A549 treated with RU486 at 1 μM for 4 hours (cell line): ENCODE measurements at places on chromosomes 13 and 19. TPM values are rescaled to one million over a fixed set of nuclear protein-coding genes. Genes with fewer than 3 reads are reported as not detected.

The TBXA2R gene
- 0.36 to 0.93 TPM (median 0.72 TPM) in 5 replicates for total RNA-seq

The ANKRD27 gene
- 29.3 to 40.9 TPM (median 39.5 TPM) in 5 replicates for total RNA-seq

The CYP2S1 gene
- 20.6 to 26.6 TPM (median 26.0 TPM) in 5 replicates for total RNA-seq

The MCEMP1 gene
- not detected in 5 replicates for total RNA-seq

The PALM3 gene
- total RNA-seq, result 1.3 to 2.6 TPM (median 1.9 TPM) in 5 replicates

The SERPINE3 gene
- not detected in 5 replicates for total RNA-seq

The FOXO1 gene
- total RNA-seq, result 2.2 to 4.4 TPM (median 3.9 TPM) in 5 replicates

The NLRP7 gene
- not detected in 5 replicates for total RNA-seq

The FUT1 gene
- 0.06 to 0.13 TPM (median 0.07 TPM) in 5 replicates for total RNA-seq

The C13orf42 gene
- not detected in 5 replicates for total RNA-seq

The INSL3 gene
- 0.57 to 0.74 TPM (median 0.67 TPM) in 5 replicates for total RNA-seq

The ADPRHL1 gene
- total RNA-seq, result 10.5 to 15.9 TPM (median 12.3 TPM) in 5 replicates

The POSTN gene
- 0.07 to 0.19 TPM (median 0.10 TPM) in 4 of 5 replicates, not detected in the other for total RNA-seq

The GNA15 gene
- total RNA-seq, result 0.16 to 0.19 TPM (median 0.16 TPM) in 3 of 5 replicates, not detected in the others

The RFXAP gene
- total RNA-seq, result 0.22 to 1.3 TPM (median 1.2 TPM) in 5 replicates

The ZNF439 gene
- total RNA-seq, result not detected in 5 replicates

The LHB gene
- total RNA-seq, result not detected in 5 replicates

The PSG1 gene
- 0.19 to 0.84 TPM (median 0.29 TPM) in 4 of 5 replicates, not detected in the other for total RNA-seq

The VSTM1 gene
- 0.24 to 1.1 TPM (median 0.49 TPM) in 5 replicates for total RNA-seq

The P2RY11 gene
- total RNA-seq, result 5.8 to 13.1 TPM (median 7.6 TPM) in 5 replicates

The CARM1 gene
- 36.4 to 53.0 TPM (median 45.8 TPM) in 5 replicates for total RNA-seq

The ZNF878 gene
- not detected in 5 replicates for total RNA-seq

The FCER2 gene
- not detected in 5 replicates for total RNA-seq

The RASAL3 gene
- total RNA-seq, result not detected in 5 replicates

The SYCN gene
- total RNA-seq, result not detected in 5 replicates

The PTGER1 gene
- total RNA-seq, result not detected in 5 replicates

The TEX101 gene
- not detected in 5 replicates for total RNA-seq

The ZNF582 gene
- total RNA-seq, result 0.95 to 1.3 TPM (median 1.1 TPM) in 5 replicates

The ZNF221 gene
- 0.37 to 1.1 TPM (median 0.53 TPM) in 5 replicates for total RNA-seq

The SLC6A16 gene
- 0.90 to 1.8 TPM (median 1.3 TPM) in 5 replicates for total RNA-seq

The ZNF443 gene
- 0.76 to 1.5 TPM (median 0.99 TPM) in 5 replicates for total RNA-seq

The VSIG10L gene
- total RNA-seq, result 6.8 to 11.3 TPM (median 10.1 TPM) in 5 replicates

The GALP gene
- not detected in 5 replicates for total RNA-seq

The MRPL54 gene
- 58.5 to 81.5 TPM (median 67.4 TPM) in 5 replicates for total RNA-seq

The GARIN5A gene
- total RNA-seq, result 1.8 to 2.2 TPM (median 1.9 TPM) in 5 replicates

The OR7D2 gene
- not detected in 5 replicates for total RNA-seq

The ZNF626 gene
- total RNA-seq, result not detected in 5 replicates

The F2RL3 gene
- not detected in 5 replicates for total RNA-seq

The HIPK4 gene
- 0.15 to 0.32 TPM (median 0.19 TPM) in 5 replicates for total RNA-seq

The DKKL1 gene
- 0.37 to 1.0 TPM (median 0.48 TPM) in 5 replicates for total RNA-seq

The IQCN gene
- total RNA-seq, result 0.32 to 0.49 TPM (median 0.40 TPM) in 5 replicates

The ZSCAN4 gene
- not detected in 5 replicates for total RNA-seq

The ZNF850 gene
- 0.40 to 1.1 TPM (median 0.54 TPM) in 5 replicates for total RNA-seq

The CLDN10 gene
- 0.13 to 0.50 TPM (median 0.29 TPM) in 4 of 5 replicates, not detected in the other for total RNA-seq

The IGFL3 gene
- 0.27 to 0.32 TPM in 2 of 5 replicates, not detected in the others for total RNA-seq

The GSX1 gene
- not detected in 5 replicates for total RNA-seq

The ZNF835 gene
- not detected in 5 replicates for total RNA-seq

The ZNF177 gene
- total RNA-seq, result 0.38 to 0.66 TPM (median 0.54 TPM) in 5 replicates

The CFAP97D2 gene
- not detected in 5 replicates for total RNA-seq

The ZNF208 gene
- not detected in 5 replicates for total RNA-seq

The ZNF677 gene
- not detected in 5 replicates for total RNA-seq

The ZNF761 gene
- total RNA-seq, result 7.6 to 8.1 TPM (median 7.7 TPM) in 5 replicates
